Endothelial cell (in vitro differentiated cells): ENCODE measurements at places on chromosomes 12 and 14. TPM values are rescaled to one million over a fixed set of nuclear protein-coding genes. Genes with fewer than 3 reads are reported as not detected.

- H3K4me1 ChIP-seq: peaks cover 15% of the 10 kb centered on the region
- no peak overlapping the region for H3K27ac ChIP-seq
These were observed 80.5 kb downstream of the FBXO33 start for GRCh38 chr14:39351708-39352107.

GRCh38 chr12:8089716-8090115 lies 7.6 kb downstream of the NECAP1 start:
- H3K4me3 ChIP-seq: no peak overlapping the region
- peaks cover 28% of the 10 kb centered on the region for H3K36me3 ChIP-seq
- no peaks in the 10 kb centered on the region for H3K4me1 ChIP-seq
- no peak overlapping the region for H3K27ac ChIP-seq
- DNase-seq: no peak
- H3K27me3 ChIP-seq: no peaks in the 10 kb centered on the region

GRCh38 chr14:79436335-79436734 lies 775.0 kb downstream of the DIO2 start:
- no peaks in the 10 kb centered on the region for H3K27me3 ChIP-seq
- no peak for DNase-seq
- no peak overlapping the region for H3K27ac ChIP-seq
- no peaks in the 10 kb centered on the region for H3K36me3 ChIP-seq

DNA sequence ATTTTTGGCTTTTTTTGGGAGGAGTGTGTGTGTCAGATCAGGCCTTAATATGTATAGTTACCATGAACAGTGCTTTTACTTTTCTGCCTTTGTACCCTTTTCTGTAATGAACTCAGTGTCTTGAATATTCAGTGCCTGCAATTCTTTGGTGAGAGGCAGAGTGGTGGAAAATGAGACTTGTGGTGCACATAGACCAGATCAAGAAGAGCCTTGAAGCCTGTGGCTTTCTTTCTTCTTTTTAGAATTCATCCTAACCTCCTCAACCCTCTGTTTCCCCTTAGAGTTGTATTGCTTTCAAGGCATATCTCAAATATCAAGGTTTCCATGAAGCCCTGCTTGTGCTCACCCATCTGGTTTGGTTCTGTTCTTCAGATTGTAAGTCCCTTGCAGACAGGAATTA lies 2.6 kb downstream of the YLPM1 start:
- no peak for DNase-seq
- H3K4me1 ChIP-seq: peaks cover 31% of the 10 kb centered on the region
- H3K4me3 ChIP-seq: peak overlapping the region; percentile 97
- H3K36me3 ChIP-seq: peaks cover 6% of the 10 kb centered on the region

- H3K4me3 ChIP-seq: no peak overlapping the region
- H3K4me1 ChIP-seq: no peaks in the 10 kb centered on the region
- H3K36me3 ChIP-seq: no peaks in the 10 kb centered on the region
- H3K27me3 ChIP-seq: no peaks in the 10 kb centered on the region
- no peak for DNase-seq
These were observed 474.8 kb downstream of the TMTC2 start for GRCh38 chr12:83161456-83161855.

GRCh38 chr14:71591929-71592328 lies 340.3 kb upstream of the RGS6 start:
- H3K4me3 ChIP-seq: no peak overlapping the region
- no peaks in the 10 kb centered on the region for H3K27me3 ChIP-seq
- no peak for DNase-seq
- H3K36me3 ChIP-seq: peaks cover 8% of the 10 kb centered on the region

DNA sequence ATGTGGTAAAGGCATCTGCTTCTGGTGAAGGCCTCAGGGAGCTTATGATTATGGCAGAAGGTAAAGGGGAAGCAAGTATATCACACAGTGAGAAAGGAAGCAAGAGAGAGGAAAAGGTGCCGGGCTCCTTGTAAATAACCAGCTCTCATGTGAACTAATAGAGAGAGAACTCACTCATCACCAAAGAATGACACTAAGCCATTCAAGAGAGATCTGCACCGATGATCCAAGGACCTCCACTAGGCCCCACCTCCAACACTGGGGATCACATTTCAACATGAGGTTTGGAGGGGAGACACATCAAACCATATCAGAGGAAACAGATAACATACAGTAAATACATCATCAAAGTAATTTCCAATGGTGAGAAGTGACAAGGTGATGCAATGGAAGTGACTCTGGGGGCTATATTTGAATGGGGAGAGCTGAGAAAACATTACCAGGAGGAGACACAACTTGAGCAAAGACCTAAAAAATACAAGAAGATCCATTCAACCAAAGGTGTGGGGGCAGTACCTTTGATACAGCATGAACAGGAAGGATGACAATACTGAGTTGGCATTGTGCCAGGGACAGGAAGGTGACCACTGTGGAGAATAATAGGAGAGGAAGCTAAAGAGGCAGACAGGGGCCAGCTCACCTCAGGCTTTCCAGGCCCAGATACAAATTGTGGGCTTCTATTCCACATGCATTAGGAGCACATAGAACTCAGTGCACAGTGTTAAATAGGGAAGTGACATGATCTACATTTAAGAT lies 134.4 kb upstream of the GRIP1 start:
- peak; percentile 17 for DNase-seq
- no peaks in the 10 kb centered on the region for H3K36me3 ChIP-seq
- H3K27ac ChIP-seq: peak overlapping the region; percentile 43
- H3K4me1 ChIP-seq: peaks cover 18% of the 10 kb centered on the region

- H3K27ac ChIP-seq: no peak overlapping the region
- no peak overlapping the region for H3K4me3 ChIP-seq
- DNase-seq: no peak
- H3K36me3 ChIP-seq: no peaks in the 10 kb centered on the region
These were observed 304.2 kb upstream of the AMIGO2 start for GRCh38 chr12:47383942-47384341.

DNM1L gene
- 82.1 TPM for total RNA-seq
